ENCODE measurements at places on chromosomes 1 and 21.

DNA sequence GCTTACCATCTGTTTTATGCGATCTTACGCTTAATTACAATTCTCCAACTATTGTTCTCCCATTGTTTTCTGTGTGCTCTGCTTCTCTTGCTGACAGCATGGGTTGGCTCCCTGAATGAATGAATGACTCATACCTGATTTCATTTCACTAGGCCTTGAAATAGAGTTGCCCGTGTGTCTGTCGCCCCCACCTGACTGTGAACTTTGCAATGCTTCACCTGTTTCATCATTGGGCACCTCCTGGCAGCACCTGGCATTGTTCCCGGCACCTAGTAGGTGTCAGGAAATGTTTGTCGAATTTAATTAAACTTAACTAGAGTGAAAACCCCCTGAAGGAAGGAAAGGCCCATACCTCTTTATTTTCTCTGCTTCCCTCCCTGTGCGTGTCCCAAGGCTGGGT, 120.5 kb upstream of the KLHDC7A start:
- no peak for DNase-seq

- no peak for DNase-seq
Measured at GRCh38 chr1:44221769-44222168, 8.5 kb downstream of the DMAP1 start.

DNA sequence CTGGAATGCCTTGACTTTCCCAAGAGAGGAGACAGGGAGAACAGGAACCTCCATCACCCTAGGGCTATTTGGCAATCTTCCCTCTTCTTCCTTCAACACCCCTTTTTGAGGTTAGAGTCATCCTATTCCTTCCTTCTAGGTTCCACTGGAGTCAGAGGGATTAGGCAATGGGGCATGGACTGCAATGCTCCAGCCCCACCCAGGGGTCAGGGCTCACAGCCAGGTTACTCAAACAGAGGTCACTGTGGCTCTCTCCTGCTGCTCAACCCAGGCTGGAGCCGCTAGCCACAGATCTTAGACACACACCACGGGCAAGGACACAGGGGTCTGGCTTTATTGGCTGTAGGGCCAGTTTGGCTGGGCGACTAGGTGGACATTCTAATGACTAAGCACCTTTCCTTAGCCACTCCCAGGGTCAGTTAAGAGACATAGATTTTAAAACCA, 145.5 kb upstream of the NRIP1 start:
- no peak for DNase-seq

DNA sequence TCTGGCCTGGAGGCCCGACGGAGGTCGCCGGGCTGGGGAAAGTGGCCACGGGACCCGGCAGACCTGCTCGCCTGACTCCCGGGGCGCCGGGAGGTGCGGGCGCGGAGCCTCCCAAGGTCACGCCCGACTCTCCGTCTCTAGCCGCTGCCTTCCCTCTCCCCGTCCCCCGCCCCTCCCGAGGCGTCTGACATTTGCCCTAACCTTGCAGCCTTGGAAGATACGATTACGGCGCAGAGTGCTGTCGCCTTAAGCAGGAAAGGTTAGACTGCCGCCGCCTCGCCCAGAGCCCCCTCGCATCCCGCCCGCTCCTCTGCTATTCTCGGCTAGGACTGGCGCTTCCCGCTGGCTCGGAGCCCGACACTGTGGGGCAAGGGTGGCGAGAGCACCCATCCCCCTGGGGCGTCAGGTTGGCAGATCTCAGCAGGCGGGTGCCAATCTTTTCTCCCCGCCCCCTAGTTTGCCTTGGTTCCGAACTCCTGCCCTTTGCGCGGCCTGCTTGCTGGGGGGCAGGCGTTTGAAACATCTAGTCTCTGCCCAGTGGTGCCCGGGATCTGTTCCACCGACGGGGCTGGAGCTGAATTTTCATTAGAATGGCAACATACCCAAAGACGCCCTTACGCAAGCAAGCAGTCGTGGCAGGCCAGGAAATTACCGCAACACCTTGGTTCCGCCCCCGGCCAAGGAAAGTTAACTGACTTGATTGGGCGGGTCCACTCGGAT, 835 bp downstream of the PGM1 start:
- peak; percentile 29 for DNase-seq

- no peak for DNase-seq
Measured at GRCh38 chr1:3564921-3565831, 46.1 kb downstream of the MEGF6 start.

DNA sequence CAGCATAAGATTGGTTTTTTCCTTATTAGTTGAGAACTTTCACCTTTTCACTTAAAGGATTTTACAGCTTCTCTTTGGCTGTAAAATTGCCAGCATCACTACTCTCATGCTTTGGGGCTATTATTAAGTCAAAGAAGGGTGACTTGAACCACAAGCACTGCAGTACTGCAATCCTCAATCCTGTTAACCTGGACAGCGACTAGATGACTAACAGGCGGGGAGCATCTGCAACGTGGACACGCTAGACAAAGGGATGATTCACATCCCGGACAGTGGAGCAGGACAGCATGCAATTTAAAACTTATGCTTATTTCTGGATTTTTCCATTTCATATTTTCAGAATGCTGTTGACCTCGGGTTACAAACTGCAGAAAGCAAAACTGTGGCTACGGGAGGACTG, 8.1 kb downstream of the ARV1 start:
- DNase-seq: no peak

Data from activated naive CD8-positive, alpha-beta T cell treated with anti-CD3 and anti-CD28 coated beads, Interleukin-2, amount 50 U/mL, for 16 hours (primary cell).